ELF-1 (cell line): ENCODE measurements at places on chromosomes 6 and 20.

- DNase-seq, result no peak
These were observed 119.4 kb upstream of the ARMC2 start for GRCh38 chr6:108728826-108729225.

DNA sequence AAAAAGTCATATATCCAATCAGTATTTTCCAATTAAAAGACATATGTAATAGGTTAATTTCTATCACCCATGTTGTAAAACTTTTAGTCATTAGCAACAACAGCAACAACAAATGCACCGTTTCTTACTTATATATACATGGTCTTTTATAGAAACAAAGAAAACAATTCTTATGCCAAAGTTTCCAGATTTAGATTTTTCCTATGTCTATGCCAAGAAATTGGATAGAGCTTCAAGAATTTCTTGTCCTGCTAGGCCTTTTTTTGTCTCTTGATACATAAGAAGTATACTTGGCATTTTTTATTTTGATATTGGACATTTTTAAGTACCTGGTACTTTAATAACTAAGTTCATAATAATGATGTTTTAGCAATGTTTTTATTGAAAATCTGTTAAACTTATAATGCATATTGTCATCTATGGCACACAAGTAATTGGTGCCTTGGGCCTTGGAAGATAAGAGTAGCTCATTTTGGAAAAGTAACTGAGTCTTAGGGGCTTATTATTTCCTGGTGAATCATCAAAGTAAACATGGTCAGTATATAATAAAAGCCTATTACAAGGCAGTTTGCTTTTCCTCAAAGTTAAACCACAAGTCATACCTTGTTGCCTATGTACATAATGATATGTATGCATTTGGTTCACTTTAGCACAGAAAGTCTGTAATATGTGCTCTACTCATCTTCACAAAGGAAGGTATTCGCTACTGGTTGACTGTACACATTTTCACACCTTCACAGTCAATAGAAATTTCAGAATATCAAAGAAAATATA lies 10.1 kb upstream of the FRK start:
- no peak for DNase-seq

GRCh38 chr6:119395192-119395591 lies 45.6 kb upstream of the MAN1A1 start:
- no peak for DNase-seq

- DNase-seq, result no peak
These were observed 1358.5 kb upstream of the CITED2 start for GRCh38 chr6:140732991-140733390.

DNA sequence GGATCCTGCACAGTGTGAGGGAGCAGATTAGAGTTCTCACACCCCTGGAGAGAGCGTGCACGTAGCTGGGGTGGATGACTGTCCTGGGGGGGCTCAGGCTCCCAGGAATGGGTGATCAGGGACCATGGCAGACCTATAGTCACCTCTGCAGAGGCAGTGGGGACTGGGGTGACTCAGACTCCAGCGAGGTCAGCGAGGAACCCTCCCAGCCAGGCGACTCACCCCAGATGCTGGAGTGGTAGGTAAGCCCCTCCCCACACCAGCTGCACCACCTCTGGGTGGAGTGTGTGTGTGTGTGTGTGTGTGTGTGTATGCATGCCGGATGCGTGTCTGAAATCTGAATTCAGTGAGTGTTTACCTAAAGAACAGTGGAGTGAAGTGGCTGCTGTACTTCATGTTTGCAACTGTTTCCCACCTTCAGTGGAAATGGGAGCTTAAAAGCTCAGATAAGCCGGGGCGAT lies 17.4 kb upstream of the GTSF1L start:
- DNase-seq, result peak; percentile 34

GRCh38 chr20:9441948-9442347 lies 72.4 kb upstream of the LAMP5 start:
- DNase-seq, result no peak

DNA sequence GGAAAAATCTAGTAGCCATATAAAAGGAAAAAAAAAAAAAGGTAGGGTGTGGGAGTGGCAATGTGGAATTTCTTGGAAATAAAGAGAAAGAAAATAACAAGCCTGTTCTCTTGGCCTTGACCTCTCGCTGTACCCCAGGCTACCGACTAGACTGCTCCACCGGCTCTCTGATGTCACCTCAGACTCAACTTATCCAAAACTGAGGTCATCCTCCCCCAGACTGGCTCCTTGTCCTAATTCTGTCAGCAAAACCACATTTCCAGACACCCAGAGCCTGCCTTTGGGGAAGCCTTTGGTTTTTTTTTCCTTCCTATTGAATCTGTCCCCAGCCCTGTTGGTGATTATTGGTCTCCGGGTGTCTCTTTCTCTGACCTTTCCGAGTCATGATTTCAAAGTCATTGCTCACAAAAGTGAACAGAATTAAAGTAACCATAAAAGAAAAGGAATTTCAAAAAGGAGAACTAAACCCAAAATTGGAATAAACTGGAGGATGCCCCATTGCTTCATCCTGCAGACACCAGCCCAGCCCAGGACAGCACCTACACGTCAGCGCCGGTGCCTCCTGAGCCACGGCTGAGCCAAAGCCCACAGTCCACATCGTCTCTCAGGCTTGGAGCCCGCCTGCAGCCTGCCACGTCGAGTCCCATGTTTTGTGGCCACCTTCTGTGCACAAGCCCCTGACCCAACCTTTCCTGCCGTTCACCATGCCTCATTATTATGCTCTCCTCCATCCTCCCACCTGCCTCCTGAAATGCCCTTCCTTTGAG lies 170.7 kb downstream of the MYLK4 start:
- DNase-seq, result no peak

- no peak for DNase-seq
These were observed 165.6 kb upstream of the OGFRL1 start for GRCh38 chr6:71123051-71123450.
